Caco-2 (cell line): ENCODE measurements at places on chromosomes 5 and 9. TPM values are rescaled to one million over a fixed set of nuclear protein-coding genes. Genes with fewer than 3 reads are reported as not detected.

SOX30 gene
- total RNA-seq: 2.9 and 3.1 TPM in 2 replicates

- DNase-seq: peak; percentile 43
These were observed 379.1 kb downstream of the DMRT2 start for GRCh38 chr9:1429297-1429696.

- DNase-seq: no peak
These were observed 147.1 kb upstream of the PPP1R26 start for GRCh38 chr9:135332516-135332915.

- no peak for DNase-seq
These were observed 624.2 kb downstream of the KCTD16 start for GRCh38 chr5:144794922-144795321.

DNA sequence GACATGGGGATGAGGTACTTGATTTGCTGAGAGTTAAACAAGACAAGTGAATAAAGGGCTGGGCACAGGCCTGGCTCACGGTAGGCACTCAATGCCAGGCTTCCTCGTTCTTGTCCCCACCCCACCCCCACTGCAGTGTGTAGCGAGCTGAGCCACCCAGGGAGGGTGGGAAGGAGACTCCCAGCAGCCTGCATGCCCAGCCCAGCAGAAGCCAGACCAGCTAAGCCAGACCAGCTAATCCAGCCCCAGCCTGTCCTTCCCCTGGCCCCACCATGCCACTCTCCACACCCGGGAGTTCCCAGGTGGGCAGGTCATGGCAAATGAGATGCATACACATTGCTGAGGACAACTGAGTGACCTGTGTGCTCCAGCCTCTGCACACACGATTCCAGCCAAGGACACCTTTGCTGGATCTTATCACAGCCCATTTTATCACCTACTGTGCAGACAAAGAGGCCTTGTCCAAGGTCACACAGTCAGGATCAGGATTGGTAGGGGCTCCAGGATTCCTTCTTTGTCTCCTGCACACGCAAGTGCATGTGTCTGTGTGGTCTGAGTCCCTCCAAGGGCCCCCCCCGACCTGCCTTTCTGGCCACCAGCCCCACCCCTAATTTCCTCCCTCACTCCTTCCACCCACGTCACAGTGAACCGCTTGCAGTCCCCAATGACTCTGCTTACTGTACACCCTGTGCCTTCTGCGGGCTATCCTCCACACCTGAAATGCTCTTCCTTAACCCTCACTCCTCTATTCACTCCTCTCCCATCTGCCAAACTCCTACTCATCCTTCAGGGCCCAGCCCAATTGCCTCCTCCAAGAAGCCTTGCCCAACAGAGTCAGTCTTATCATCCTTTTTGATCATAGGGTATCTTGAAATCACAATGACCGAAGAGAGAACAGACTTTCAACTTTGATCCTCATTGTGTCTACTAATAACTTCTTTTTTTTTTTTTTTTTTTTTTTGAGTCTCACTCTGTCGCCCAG lies 26.6 kb downstream of the DUSP1 start:
- no peak for DNase-seq
